ENCODE measurements at places on chromosomes 4 and X.

GRCh38 chr4:92629302-92629701 lies 325.5 kb downstream of the GRID2 start:
- no peak for DNase-seq

- DNase-seq: no peak
Measured at GRCh38 chrX:29661290-29661689, 554.1 kb upstream of the MAGEB2 start.

DNA sequence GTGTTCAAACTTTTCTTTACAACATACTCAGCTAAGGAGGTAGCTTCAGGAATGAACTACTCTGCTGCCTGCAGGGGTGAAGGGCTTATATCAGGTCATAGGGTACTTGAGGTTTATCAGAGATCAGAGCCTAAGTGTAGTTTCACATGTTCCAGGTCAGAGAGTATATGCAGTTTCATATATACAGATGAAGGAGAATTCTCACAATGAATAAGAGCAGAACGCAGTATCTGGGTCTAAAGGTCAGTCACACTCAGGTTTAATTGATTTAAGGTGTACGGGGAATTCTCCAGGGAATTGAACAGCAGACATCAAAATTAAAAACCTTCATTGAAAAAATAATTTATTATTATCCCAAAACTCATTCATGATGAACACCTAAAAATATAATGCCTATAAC lies 700.6 kb downstream of the TECRL start:
- DNase-seq: no peak

DNA sequence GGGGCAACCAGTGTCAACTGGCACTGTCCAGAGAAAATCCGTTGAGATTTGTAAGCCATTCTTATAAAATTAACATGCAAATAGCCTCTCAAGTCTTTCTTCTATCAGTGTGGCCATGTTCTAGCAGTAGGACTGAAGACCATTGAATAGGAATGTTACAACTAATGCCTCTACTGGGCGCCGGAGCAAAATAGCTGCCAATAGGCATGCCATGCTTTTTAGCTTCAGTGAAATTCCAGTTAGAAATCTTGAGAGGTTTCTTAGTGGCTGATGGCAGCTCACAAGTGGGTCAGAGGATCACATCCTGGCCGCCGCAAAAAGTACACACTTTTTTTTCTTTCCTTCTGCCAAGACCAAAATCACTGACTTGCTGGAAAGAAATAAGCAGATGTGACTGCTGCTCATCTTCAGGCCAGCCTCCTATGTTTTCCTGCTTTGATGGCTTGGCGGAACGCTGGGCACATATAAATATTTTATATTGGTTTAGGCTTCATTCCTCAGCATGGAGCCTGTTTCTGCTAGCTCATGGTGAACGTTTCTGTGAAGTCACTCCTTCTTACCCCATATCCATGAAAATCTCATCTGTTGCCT lies 293.1 kb downstream of the TENM3 start:
- DNase-seq: no peak

DNA sequence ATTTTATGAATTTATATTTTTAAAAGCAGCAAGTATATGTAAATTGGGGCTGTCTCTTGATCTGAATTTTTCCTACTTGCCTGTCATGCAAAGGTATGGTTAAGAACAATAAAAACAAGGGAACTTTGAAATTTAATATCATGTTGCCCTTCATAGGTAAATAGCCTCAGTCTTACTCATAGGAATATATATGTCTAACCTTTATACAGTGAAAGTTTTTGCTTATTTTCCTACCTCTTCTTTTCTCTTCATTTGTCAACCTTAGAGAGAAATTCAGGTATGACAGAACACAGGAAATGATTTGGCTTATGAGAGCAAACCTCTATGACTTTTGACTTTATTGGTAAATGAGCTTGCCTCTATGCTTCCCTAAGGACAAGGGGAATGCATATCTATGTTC lies 716.0 kb downstream of the CENPC start:
- no peak for DNase-seq

DNA sequence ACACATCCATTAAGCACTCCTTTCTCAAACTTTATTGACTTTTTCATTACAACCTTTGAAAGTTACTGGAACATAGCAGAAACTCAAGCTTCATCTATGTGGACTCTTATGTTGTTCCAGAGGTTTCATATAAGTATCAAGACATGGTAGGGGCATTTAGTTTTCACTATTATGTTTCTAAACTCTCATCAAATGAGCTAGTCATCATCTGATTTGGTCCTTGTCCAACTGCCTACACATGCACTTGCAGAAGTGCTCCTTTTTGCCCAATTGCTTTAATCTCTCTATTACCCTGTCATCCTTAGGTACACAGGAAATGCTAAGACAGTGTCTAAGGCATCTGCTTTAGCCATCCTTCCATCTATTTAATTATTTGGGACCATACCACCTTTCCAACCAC lies 42.2 kb upstream of the EPGN start:
- DNase-seq: no peak

GRCh38 chr4:20983763-20984575 lies 283.7 kb downstream of the PACRGL start:
- DNase-seq: no peak

GRCh38 chr4:21827575-21827974 lies 121.0 kb downstream of the KCNIP4 start:
- no peak for DNase-seq

- no peak for DNase-seq
Measured at GRCh38 chr4:99161373-99162099, 17.4 kb upstream of the ADH4 start.
